Inflammatory macrophage (primary cell): ENCODE measurements at places on chromosomes 4 and X.
A peak's percentile ranks its signal among the peaks of the same experiment; 100 is the strongest.

GRCh38 chr4:176970853-176971252, 178.1 kb upstream of the VEGFC start:
- no peak for DNase-seq

DNA sequence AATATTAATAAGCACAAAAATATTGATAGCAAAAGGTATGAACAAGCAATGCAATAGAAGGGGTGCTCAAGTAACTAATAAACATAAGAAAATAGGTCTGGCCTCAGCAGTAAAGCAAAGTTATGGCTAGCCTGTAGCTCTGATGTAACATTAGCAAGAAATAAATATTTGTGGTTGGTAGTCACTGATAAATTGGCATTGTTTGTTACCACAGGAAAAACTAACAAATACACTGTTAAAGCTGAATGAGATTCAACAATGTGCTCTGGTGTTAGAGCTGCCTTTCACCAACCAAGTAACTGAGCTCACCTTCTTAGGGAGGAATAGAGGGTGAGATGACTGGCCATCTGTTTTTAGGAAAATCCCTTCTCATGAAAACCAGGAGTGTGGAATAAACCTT, 71.4 kb downstream of the AREG start:
- no peak for DNase-seq

- peak; percentile 80 for DNase-seq
Measured at GRCh38 chrX:154443992-154444754, at the start of gene FAM50A. Gene FAM50A, plus strand, starts transcription at chrX:154444141. Its CDS starts 95 bp downstream, at chrX:154444236.

DNA sequence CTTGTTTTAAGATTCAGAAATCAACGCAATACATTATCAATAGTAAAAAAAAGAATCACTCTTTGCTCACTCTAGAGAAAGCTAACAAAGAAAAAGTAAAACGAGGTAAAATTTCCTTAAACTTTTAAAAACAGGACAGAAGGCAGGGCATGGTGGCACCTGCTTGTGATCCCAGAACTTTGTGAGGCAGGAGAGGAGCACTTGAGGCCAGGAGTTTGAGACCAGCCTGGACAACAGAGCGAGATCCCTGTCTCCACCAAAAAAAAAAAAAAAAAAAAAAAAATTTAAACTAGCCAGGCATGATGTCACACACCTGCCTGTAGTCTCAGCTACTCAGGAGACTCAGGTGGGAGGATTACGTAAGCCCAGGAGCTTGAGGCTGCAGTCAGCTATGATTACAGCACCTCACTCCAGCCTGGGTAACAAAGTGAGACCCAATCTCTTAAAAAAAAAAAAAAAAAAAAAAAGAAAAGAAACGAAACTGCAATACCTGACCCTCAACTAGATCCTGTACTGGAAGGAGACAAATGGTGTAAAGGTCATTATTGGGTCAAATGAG, 3.5 kb downstream of the CCNI start:
- DNase-seq = no peak

DNA sequence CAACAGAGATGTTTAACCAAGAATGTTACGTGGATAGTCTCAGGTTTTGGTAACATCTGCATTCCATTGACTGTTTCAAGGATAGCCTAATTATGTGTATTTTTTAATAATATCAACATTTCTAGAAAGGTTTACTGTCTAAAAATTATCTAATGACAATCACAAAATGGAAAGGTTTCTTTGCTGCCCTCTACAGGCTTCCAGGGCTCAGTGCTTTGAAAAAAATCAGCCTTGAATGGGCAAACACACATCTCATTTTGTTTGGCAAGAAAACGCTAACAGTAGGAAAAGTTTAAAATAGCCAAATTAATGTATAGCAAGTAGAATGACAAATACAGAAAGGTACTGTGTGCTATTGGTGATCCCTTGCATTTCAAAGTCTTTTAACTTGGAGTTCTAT, 223.4 kb upstream of the PRPS2 start:
- DNase-seq = no peak

GRCh38 chr4:54662901-54663585, 5.3 kb downstream of the KIT start:
- DNase-seq = peak; percentile 76

- no peak for DNase-seq
Measured at GRCh38 chr4:111434586-111434985, 710.7 kb upstream of the FAM241A start.

GRCh38 chr4:152635851-152636250, 43.9 kb downstream of the TMEM154 start:
- peak; percentile 89 for DNase-seq

GRCh38 chrX:151184705-151185104, 8.3 kb downstream of the GPR50 start:
- DNase-seq = no peak

DNA sequence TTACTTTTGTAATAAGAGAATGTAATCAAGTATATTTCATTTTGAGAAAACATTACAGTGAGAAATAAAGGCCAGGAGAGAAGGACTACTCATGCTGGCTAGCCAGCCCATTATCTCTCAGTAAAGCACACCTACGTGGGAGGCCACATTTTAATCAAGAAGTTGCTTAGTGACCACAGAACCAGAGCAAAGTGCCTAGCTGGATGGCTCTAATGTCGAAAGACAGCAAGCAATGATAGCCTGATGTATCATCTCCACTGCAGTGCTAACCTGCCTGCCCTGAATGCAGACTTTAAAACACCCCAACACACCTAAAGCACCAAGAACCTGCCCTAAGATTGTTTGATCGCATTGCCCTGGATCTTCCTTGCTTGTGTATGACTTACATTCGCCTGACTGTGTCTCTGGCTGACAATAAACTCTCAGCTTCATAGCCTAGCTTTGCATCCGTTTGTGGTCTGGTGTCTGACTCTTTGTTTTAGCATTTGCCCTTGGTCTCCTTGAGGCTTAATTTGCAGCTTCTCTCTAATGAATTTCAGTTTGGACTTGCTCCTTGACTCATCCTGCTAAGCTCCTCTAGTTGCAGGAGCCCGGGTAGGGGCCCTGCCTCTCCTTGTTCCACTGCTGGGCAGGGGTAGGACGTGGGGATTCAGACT, 31.4 kb upstream of the SOWAHD start:
- DNase-seq = no peak

DNA sequence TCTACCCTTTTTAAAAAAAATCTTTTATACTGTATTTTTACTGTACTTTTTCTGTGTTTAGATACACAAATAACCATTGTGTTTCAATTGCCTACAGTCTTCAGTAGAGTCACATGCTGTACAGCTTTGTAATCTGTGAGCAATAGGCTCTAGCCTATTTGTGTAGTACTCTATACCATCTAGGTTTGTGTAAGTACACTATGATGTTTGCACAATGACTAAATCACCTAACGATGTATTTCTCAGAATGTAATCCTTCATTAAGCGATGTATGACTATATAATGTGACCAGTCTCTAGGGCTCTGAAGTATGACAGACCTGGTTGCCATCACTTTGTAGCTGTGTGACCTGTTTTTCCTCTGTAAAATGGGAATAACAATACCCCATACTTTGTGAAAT, 14.2 kb upstream of the DCAF4L1 start:
- no peak for DNase-seq

- no peak for DNase-seq
Measured at GRCh38 chr4:83929550-83929949, 393.6 kb downstream of the GPAT3 start.
